ENCODE measurements at places on chromosomes 13 and 19. TPM values are rescaled to one million over a fixed set of nuclear protein-coding genes. Genes with fewer than 3 reads are reported as not detected.

RETN gene
- not detected for total RNA-seq

DNA sequence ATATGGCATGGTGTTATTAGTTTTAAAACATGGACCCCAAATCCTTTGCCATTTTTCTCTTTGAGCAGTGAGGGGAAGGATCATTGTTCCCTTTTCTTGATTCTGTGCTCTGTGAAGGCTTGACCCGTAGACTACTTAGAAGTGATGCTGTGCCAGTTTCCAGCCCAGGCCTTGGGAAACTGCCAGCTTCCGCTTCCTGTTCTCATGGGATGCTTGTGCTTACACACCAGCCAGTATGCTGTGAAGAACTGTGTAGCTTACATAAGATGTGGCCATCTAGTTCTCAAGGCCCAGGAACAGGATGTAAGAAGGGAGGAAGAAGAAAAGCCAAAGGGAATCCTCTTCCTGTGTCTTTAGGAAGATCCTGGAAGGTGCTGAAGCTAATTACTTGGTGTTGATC lies 180.9 kb downstream of the PCCA start:
- DNase-seq: peak; percentile 89

SYT5 gene
- 0.50 TPM for total RNA-seq

DNA sequence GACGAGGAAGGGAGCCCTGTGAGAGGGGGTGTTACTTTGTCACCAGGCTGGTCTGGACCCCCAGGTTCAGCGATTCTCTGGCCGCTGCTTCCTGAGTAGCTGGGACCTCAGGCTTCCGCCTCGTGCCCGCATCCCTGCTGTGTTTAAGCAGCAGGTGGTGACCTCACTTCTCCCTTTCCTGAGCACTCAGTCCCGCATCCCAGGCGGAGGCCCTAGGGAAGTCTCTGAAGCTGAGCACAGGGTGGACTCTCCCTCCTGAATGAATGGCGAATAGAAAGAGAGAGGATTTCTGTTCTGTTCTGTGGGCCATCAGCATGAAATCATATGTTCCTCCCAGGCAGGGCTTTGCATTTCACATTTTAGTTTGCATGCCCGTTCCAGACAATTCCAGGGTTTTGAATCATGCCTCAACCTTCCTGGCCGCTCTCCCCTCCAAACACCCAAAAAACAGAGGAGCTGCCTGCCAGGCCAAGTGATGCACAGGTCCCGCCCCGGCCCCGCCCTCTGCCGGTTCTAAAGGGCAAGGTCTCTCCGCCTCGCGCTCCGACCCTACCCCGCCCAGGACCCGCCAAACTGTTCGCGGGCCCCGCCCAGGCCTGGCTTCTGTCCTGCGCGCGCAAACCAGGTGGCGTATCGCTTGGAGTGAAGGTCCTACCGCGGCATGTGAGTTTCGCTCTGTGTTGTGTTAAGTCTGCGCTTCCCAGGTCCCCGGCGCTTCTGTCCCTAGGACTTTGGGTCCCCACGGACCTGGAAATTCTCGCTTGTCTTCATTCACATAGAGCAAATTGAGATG lies 35.1 kb upstream of the ZNF808 start:
- DNase-seq: no peak

DNA sequence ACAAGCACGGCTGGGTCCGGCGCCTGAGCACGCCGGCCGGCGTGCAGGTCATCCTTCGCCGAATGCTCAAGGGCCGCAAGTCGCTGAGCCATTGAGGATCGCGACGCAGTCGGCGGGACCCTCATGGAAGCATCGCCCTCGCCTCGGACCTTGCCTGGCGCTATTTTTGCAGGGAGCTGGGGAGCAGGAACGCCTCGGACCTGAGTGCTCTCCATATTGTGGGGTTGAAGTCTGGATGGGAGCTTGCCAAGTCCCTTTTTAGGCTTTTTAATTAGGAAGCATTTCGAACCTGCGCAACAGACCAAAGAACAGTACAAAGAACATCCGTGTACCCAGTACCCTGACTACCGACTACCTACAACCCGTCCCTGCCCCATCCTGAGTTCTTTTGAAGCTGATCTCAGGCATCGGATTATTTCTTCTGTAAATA lies 628 bp downstream of the MRPL34 start:
- DNase-seq: no peak

- no peak for DNase-seq
Observed at GRCh38 chr19:13044231-13044836, 49.1 kb downstream of the NFIX start.

- DNase-seq: no peak
Observed at GRCh38 chr19:38202504-38202903, 21.5 kb downstream of the DPF1 start.

- peak; percentile 39 for DNase-seq
Observed at GRCh38 chr19:27964185-27964584, 1248.8 kb downstream of the UQCRFS1 start.

DNA sequence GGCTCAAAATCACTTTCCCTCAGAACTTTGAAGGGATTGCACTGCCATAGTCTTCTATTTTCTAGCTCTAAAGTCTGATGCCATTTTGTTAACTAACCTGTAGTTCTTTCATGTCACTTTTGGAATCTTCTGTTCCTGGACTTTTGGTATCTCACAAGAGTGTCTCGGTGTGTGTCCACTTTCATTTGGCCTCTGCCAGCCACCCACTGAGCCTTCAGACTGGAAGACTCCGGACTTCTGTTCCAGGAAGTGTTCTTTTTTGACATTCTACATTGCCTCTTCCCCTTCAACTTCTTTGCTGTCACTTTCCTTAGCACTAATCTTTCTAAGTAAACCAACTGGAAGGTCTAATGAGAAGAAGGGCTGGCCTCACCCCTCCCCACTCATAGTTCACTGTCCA lies 25.0 kb upstream of the LAMP1 start:
- DNase-seq: no peak

- no peak for DNase-seq
Observed at GRCh38 chr13:52827839-52828238, 20.6 kb downstream of the PCDH8 start.

CUL4A gene
- total RNA-seq: 98.4 TPM

GRCh38 chr19:4371247-4372164 lies 28.1 kb downstream of the MPND start:
- no peak for DNase-seq

- no peak for DNase-seq
Observed at GRCh38 chr13:38415233-38415632, 65.6 kb downstream of the UFM1 start.

GRCh38 chr13:104868806-104869205 lies 1666.7 kb downstream of the EFNB2 start:
- DNase-seq: no peak

DNAAF3 gene
- total RNA-seq: 0.17 TPM

- no peak for DNase-seq
Observed at GRCh38 chr13:19822673-19823072, 39.9 kb upstream of the PSPC1 start.

SLITRK5 gene
- 0.17 TPM for total RNA-seq

GRCh38 chr13:69820180-69820579 lies 287.4 kb upstream of the ATXN8OS start:
- DNase-seq: no peak

All from fibroblast of lung (primary cell).